GM12878 (cell line): ENCODE measurements at places on chromosomes 6 and 20.

DNA sequence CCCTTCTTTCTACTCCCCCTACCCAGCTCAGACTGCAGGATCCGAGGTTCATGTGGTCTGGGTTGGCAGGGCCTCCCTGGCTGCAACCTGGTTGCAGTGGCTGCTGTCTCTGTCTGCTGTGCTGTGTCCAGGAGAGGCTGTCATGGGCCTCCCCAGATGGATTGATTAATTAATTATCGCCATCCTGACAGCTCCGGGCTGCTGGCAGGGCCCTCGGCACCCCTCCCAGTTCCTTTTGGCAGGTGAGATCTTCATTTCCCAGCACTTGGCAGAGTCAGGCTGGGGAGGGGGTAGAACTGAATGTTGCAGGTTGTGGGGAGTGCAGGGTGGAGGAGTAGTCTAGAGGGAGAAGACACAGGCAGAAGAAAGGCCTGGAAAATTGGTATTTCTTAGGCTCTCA is 56.7 kb upstream of the ZFAND3 start:
- no peak for DNase-seq

DNA sequence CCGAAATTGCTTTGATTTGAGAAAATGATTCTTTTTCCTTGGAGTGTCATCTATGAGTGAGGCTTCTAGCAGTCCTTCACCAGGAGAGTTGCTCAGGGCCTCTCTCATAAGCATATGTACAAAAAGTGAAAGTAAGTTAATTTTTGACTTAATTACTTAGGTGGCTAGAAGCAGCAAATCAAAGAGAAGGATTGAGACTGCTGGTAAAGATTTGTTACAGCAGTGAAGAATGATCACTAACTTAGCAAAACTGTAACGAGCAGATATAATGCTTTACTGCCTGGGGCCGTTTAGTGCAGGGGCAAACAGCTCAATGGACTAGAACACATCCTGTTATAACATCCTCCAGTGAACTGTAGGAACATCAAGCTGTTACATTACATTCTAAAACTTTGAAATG is 167.8 kb upstream of the RIPOR2 start:
- DNase-seq, result no peak

DNA sequence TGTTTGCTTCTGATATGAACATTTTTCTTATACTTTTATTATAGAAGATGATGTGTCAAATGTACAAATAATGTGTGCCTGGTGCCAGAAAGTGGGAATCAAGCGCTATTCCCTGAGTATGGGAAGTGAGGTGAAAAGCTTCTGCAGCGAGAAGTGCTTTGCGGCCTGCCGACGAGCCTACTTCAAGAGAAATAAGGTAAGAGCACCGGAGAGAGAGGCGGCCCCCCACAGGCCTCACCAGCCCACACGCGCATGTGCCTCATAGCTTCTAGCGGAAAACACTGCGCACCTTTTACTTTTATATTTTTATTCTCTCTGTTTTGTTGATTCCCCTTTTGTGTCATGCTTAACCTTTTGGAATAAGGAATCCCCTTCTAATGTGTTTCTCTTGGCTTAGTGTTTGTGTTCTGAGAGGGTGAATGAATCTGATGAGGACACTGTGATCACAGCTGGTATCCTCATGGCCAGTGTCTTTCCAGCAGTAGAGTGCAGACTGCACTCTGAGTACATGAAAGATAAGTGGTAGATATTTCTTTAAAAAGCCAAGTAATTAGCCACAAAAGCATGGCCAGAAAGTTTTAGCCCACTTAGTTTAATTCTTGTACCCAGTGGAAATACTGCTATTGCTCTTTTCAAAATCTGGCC is 43.6 kb downstream of the SOBP start:
- DNase-seq, result no peak

DNA sequence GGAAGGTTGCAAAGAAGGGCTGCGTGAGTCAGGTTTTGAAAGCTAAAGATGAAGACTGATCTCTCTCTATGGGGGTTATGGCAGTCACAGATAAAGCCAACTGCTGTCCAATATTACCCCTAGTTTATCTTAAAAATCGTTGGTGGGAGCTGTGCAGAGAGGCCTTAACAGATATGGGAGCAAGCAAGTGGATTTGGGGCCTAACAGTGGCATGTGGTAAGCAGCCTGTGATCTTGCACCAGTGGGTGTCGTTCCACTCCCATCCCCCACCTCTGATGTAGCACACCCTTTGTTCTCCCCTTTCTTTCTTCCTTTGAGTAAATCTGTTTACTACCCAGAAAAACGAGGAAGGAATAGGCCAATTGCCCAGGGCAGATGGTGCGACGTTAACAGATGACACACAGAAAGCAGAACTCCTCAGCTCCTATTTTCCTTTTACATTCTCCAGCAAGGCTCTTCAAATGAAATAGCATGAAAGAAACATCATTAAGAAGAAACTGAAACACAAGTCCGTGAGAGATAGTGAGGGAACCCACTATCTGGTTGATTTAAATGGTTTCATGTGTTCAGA is 274.1 kb upstream of the CITED2 start:
- DNase-seq, result no peak
